ENCODE measurements at places on chromosomes 16 and 17.

DNA sequence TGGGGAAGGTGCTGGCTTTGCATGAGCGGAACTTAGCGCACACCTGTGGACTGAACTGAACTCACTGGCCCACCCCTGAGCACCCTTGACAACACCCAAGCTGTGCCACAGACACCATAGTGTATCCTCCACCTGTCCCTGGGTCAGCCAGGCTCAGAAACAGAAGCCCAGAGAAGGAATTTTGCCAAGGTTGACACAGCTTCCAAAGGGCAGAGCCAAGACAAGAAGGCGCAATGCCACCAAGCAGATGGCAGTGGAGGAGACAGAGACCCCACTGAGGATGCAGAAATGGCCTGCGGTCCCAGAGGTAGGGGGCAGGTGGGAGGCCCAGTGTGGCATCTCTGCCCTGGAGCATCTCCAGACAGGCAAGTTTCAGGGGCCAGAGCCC is 169.0 kb downstream of the ENGASE start:
- no peak for DNase-seq

GRCh38 chr16:23979441-23979840 is 143.7 kb downstream of the PRKCB start:
- DNase-seq = no peak

- no peak for DNase-seq
These were observed 8.2 kb downstream of the LRRC37B start for GRCh38 chr17:32015245-32016013.

- DNase-seq = no peak
These were observed 67.3 kb downstream of the MYH10 start for GRCh38 chr17:8563024-8563776.

GRCh38 chr17:72299100-72299499 is 178.3 kb downstream of the SOX9 start:
- DNase-seq = no peak
